GOT3 (cell line): ENCODE measurements at places on chromosomes 12 and 14.

DNA sequence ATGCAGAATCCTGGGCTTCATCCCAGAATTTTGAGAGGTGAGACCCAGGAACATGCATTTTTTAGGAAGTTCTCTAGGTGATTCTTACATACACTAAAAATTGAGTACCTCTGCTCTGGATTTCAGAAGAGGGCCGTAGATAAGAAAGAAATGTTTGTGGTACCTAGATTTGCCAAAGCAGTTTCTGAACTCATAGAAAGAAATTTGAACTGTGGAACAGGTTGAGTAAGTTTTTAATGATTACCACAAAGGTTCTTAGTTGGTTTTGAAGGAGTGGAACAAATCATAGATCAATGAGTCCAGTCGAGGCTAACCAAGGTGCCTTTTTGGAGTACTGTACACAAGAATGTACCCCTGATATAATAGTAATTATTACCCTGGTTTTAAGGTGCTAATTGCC, 24.9 kb downstream of the TTLL5 start:
- DNase-seq = no peak

DNA sequence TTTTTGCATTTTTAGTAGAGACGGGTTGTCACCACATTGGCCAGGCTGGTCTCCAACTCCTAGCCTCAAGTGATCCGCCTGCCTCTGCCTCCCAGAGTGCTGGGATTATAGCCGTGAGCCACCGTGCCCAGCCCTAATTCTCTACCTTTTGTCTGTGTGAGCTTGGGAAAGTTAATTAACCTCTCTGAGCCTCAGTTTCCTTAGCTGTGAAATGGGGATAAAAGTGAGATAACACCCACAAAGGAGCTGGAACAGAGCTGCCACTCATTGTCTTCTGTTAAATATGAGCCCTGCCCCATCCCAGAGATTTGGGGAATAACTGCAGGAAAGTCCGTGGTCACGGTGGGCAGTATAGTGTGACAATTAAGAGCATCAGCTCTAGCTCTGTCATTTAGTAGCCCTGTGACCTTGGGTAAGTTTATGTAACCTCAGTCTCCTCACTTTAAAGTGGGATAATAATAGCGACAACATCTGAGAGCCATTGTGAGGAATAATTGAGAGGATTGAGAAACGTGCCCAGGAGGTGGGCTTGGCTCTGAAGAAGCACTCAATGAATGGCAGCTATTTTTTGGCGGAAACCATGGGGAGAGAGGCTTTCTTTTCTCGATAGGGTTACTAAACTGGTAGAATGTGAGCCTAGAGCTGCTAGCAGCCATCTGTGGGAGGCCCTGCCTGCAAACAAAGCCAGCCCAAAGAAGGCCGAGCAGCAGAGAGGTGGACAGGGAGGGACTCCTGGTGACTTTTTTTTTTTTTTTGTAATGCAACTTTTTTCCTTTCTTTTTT, 60.8 kb upstream of the MED13L start:
- no peak for DNase-seq

GRCh38 chr14:103232031-103232808, 101.8 kb upstream of the EIF5 start:
- no peak for DNase-seq

- no peak for DNase-seq
These were observed 86.4 kb downstream of the RFX4 start for GRCh38 chr12:106669216-106669615.

- no peak for DNase-seq
These were observed 24.9 kb upstream of the FZD10 start for GRCh38 chr12:130137040-130138018.

- no peak for DNase-seq
These were observed 76.5 kb upstream of the MED13L start for GRCh38 chr12:116353958-116354357.

- no peak for DNase-seq
These were observed 14.3 kb upstream of the GTF2A1 start for GRCh38 chr14:81235096-81235495.
